ENCODE measurements at places on chromosomes 1 and 21. TPM values are rescaled to one million over a fixed set of nuclear protein-coding genes. Genes with fewer than 3 reads are reported as not detected.

DNA sequence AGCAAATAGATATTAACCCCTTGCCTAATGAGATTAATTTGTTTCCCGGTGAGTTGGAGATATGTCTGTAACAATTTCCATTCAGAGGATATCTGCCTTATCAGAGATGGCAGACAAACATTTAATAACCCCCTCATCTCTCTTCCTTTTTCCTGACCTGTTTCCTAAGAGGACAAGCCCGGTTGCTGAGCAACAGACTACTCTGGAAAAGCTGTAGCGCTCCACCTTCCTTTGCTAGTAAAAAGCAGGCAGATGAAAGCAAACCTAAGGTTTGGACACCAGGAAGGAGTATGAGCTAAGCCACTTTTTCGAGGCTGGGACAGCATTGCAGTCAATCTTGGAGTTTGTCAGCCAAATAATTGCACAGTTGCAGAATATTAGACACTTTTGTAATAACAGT, 82.4 kb downstream of the RGS21 start:
- no peak for DNase-seq

The FMO5 gene
- 1.8 TPM for total RNA-seq

GRCh38 chr1:53771648-53772047, 32.7 kb upstream of the GLIS1 start:
- peak; percentile 70 for DNase-seq

DNA sequence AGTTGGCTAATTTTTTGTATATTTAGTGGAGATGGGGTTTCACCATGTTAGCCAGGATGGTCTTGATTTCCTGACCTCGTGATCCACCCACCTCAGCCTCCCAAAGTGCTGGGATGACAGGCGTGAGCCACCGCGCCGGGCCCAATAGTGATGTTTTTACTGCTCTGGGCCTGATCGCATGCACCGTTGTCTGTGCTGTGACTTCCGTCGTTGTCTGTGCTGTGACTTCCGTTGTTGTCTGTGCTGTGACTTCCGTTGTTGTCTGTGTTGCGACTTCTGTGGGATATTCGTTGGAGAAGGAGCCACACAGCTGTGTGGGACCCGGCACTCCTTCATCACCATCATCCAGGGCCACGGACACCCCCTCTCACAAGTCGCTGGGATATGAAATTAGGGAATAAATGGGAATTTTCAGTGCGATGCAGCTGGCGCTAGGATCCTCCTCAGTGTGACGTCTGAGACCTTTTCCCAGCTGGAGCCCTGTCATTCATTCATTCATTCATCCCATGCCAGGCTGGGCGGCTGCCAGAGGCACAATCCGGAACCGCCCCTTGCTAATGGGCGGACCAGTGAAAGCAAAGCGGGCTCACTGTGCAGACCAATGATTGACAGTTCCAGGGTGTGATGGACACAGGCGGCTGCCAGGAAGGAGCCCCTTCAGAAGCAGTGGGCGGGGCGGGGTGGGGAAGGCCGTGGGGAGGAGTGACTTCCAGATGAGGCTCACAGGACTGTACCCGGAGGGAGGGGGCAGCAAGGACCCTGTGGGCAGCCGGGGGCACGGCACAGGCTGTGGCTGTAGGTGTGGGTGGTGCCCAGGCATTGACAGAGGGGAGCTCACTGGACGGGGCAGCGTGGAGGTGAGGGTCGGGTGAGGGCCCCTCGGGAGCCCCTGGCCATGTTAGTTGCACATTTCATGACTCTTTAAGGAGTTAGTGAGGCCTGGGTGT, 48.9 kb downstream of the PRKCZ start:
- no peak for DNase-seq

DNA sequence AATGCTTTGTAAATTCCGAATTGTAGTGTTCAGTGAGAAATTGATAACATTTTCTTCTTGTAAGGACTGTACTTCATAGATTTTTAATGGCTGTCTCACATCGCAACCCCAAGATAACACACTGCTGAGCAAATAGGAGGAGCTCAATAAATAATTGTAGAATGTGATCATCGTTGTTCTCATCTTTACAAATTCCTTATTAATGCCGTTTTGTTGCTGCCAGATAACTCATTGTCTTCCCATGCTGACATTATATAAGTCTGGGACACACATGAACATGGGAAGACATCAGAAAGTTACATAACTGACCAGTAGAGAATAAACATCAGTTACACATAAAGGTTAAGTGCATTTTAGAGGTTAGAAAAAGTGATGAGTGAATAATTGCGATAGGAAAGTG, 46.4 kb upstream of the TSPAN2 start:
- DNase-seq, result peak; percentile 73

The ARID4B gene
- total RNA-seq, result 36.7 TPM

- DNase-seq, result no peak
Measured at GRCh38 chr1:244369256-244370057, 82.3 kb downstream of the ADSS2 start.

The C1QC gene
- not detected for total RNA-seq

- peak; percentile 98 for DNase-seq
Measured at GRCh38 chr1:246005067-246005466, 502.0 kb downstream of the SMYD3 start.

GRCh38 chr1:97920276-97920831, 480 bp downstream of the DPYD start:
- peak; percentile 38 for DNase-seq

DNA sequence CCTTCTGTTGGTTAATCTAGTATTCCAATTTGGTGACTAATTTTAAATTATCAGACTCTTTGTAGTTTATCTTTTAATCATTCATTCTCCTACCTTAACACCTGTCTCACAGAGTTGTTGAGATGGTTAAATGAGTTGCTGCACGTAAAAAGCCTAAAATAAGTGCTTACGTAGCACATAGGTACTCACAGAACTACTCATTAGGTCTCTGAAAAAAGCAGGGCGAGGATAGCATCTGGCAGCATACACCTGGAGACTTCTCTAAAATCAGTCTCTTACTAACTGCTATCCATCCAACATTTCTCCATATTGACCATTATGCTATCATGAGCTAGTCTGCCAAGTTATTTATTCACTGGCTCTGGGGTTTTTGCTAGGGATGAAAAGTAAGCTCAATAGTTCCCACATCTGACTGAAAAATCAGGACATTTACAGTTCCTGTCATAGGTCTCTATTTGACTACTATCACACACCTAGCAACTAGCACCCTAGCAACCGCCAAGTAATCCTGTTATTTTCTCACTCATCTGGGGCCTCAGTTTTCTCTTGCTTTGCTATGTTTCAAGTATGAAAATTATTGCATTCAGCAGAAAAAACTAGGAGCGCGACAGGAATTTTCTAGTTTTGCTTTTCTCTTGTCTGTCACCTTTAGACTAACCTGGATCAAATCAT, 11.2 kb downstream of the CSDE1 start:
- no peak for DNase-seq

Data from fibroblast of the aortic adventitia (primary cell).